ENCODE measurements at places on chromosomes 6 and 20.
A peak's percentile ranks its signal among the peaks of the same experiment; 100 is the strongest.

DNA sequence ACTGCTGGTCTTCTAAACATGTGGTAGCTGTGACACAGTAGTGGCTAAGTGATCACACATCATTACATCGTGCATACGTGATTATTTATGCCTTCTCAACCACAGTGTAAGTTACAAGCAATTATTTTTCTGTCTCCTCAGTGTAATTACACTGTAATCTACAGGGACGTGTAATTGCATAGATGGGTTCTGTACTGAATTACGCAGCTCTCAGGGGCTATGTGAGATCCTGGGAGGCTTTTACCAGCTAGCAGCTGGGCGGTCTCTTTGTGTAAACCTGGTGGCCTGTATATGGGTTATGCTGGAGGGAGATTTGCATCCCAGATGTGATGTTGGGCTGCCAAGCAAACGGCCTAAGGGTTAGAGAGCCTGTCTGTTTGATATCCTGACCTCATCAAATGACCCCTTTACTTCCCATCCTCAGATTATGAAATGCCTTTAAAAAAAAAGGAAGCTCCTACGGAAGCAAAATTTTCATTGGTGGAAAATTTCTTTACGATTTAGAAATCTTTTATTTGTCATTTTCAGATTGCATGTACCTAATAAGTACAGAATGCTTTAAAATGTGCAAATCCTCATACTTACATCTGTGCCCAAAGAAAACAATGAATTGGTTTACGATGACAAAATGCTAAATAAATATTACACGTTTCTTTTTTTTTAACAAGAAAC is 402.8 kb upstream of the JAG1 start:
- DNase-seq = no peak

GRCh38 chr6:21664314-21665109 is 71.0 kb downstream of the SOX4 start:
- DNase-seq = no peak

DNA sequence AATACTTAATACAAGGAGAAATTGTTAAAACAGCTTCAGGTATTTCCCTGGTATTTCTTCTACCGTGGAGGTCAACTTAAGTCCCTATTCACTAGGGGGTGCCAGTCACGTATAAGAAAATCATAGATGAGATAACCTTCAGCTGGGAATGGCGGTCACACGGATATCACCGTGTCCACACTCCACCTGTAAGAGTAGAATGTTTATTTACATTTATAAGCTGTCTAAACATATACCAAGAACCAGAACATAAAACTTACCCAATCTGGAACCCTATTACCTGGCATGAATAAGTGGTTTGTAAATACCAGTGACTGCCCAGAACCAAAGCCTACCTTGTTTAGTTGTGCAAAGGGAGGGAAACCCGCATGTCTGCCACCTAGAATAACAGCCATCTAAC is 1.9 kb upstream of the ELOVL4 start:
- DNase-seq = peak; percentile 39

- DNase-seq = no peak
Observed at GRCh38 chr6:3009930-3010329, 10.2 kb downstream of the NQO2 start.

DNA sequence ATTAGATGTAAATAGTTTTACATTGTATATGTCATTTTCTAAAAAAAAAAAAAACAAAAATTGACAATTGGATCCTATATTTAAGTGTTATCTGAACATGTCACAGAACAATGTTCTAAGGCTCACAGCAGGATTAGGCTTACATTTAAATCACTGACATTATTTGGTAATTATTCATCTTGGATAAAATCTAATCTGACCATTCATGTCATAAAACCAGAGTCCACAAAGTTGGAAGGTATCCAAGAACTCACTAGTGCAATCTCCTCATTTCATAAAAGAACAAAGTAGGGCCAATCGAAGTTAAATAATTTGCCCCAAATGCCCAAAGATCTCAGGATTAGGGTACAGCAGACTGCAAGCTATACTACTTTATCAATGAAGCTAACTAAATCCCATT is 73.0 kb downstream of the PDSS2 start:
- DNase-seq = no peak

DNA sequence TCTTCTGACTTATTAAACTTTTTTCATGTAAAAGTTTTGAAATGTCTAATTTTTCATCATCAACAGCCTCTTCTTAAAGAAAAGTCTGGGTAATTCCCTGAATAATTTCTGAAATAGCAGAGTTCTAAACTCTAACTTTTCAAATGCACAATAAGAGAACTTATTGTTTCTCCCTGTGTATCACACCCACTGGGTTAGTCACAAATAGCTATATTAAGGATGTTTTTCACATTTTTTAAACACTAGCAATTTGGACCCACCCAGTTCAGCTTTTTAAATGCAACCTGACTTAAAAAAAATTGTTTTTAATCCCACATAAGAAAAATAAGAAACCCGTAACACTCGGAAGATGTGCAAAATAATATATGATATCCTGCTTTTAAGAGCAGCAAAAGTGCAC is 61.4 kb upstream of the UTRN start:
- no peak for DNase-seq

GRCh38 chr6:87237804-87238203 is 82.4 kb downstream of the ZNF292 start:
- DNase-seq = no peak

DNA sequence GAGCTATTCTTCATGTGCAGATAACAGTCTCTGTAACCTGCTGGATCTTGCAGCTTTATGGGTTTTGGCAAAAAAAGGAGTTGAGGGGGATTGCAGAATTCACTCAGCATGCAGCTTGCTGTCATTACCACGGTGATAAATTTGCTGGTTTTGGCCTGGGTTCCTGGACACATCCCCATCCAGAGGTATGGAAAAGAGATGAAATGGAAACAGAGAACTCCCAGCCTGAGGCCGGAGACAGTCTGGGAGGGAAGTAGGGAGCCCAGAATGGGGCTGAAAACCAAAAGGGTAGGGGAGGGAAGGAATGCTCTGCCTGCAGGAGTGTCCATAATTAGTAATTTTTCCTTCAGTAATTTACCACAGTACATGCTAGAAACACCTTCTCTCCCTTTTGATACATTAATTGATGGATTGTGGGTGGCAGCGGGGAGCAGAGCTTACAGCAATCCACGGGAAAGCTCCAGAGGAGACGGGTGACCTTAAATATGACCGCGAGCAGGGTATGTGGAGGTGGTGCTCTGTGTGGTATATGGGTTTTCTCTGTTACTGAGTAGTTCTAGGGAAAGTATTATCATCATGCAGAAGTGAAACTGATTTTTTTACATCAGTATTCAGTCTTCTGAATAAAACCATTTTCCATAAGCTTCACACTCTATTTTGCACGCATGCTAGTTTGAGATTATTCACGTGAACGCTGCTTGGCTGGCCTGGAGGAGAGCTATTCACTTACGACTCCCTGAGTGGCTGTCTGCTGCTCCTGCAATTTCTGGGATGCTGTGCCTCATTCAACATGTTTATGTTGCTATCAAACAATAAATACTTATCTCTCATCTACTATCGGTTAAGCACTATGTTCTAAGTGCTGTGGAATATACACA is 66.3 kb upstream of the KCNK16 start:
- no peak for DNase-seq

DNA sequence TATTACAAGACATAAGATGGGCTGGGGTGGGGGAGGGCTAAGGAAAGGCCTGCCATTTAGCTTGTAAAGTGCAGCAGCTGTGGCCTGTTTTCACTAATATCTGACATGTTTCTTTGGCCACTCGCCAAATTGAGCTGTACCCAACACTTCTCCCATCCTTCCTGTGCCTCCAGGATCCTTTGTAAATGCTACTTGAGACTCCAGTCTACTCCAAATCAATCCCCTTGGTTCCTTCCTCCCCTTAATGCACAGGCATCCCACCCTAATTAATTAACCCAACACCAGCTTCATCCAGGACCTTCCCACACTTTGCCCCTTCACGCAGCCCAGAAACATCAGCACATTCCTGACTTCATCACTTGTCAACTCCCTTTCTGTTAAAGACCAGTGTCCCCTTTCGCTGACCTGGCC is 55.0 kb upstream of the TCF21 start:
- no peak for DNase-seq

DNA sequence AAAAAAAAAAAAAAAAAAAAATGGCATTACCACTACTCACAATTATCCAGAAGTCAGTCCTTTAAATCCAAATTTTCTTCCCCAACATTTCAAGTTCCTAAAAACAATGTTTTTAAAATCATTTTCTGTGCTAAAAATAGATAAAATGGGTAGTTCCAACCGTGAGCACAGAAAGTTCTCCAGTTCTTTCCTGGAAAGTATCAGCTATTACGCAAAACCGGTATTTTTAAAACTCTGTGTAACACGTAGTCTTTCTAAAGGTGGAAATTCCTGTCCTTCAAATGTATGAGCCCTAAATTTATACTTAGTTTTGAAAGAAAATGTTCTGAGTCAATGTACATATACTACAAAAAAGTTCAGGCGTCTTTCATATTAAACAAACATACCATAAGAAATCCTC is 83.5 kb upstream of the SCAF8 start:
- no peak for DNase-seq

- no peak for DNase-seq
Observed at GRCh38 chr6:99514089-99514488, 1.1 kb downstream of the USP45 start.

- DNase-seq = no peak
Observed at GRCh38 chr20:23096986-23097520, 10.9 kb upstream of the CD93 start.

DNA sequence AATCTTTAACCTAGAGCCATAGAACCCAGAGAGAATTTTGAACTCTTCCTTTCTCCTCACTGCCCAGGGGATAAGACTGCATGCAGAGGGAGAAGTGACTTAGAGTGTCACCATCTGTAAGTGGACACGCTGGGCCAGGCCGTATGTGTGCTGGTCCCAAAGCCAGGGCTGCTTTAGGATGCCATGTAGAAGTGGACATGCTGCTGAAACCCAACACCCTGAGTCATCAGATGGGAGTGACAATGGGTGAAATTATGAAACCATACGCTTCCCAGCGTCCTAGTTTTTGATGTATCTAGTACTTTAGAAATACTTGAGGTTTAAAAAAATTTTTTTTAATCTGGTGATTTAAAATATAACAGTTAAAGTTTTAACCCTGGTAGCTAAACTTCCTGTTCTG is 191.1 kb downstream of the FNDC1 start:
- DNase-seq = no peak

DNA sequence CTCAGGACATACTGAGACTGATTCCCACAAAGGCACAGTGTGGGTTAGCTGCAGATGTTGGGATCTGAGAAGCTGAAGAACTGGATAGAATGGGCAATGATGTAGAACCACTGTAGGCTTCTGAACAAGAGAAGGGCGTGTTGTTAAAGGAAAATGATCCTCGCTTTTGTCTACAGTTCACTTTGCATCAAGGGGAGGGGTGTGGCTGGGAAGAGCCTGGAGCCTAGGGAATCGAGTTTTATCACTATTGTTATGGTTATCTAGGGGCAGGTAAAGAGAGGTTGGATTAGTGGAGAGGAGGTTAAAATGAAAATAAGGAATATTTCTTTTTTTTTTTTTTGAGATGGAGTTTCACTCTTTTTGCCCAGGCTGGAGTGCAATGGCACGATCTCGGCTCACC is 768.1 kb downstream of the KIF16B start:
- DNase-seq = no peak

DNA sequence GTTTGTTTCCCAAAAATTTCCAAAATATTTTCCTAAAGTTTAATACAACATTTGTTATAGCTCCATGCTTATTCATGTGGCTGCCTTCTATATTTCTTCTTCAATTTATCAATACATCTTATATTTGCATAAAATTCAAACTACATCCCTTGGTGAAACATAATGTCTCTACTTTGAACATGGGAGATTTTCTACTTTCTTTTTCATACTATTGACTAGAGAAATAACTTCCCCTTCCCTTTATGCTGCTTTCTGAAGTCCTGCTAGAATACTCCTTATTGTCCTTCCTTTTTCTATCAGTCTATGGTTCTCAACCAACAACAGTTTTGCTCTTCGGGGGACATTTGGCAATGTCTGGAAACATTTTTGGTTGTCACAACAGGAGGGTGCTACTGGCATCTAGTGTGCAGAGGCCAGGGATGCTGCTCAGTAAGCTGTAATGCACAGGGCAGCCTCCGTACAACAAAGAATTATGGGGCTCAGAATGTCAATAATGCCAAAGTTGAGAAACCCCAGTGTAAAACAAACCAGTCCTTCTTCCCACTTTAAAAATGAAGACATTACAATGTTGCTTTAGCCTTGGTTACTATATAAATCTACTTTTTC is 29.9 kb downstream of the MKKS start:
- DNase-seq = no peak

GRCh38 chr6:167442796-167443680 is 118.2 kb downstream of the TTLL2 start:
- no peak for DNase-seq

DNA sequence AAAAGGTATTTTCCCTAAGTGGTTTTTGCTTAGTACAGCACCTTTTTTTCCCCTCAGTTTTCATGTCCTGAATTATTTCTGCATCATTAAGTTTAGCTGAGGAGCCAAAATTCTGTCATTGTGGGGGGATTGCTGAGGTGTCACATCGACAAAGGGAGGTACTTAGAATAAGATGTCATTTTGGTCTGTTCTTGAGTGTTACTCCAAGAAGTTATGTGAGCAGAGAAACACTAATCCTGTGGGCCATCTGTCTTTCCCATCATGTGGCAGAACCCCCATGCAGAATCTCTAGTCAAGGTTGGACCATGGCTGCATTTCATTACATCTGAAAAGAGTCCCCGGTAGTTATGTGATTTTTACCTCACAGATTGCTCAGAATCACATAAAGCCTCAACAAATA is 167.8 kb upstream of the CENPW start:
- no peak for DNase-seq

DNA sequence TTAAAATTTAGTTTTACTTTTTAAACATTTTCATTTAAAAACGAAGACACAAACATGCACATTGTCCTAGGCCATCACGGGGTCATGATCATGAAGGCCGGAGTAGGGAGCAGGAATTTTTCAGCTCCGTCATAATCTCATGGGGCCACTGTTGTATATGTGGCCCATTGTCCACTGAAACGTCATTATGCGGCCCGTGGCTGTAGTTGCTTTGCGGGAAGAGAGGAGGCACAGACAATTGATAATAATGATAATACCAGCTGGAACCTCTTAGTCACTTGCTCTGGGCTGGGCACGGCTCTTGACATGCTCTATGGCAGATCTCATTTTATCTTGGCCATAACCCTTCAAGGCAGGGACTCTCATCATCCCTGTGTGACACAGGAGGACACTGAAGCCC is 56.5 kb upstream of the FNDC1 start:
- DNase-seq = no peak

- no peak for DNase-seq
Observed at GRCh38 chr6:29730575-29731126, 7.4 kb downstream of the HLA-F start.

GRCh38 chr6:3163248-3163594 is 5.9 kb upstream of the TUBB2A start:
- DNase-seq = no peak

- no peak for DNase-seq
Observed at GRCh38 chr20:43534791-43535350, 24.0 kb upstream of the SGK2 start.

GRCh38 chr6:115896538-115897129 is 164.1 kb downstream of the FRK start:
- no peak for DNase-seq

Measured in activated CD4-positive, alpha-beta T cell treated with anti-CD3 and anti-CD28 coated beads, Interleukin-2, amount 50 U/mL, for 1 hour (primary cell).